ENCODE measurements at places on chromosomes 5 and 9. TPM values are rescaled to one million over a fixed set of nuclear protein-coding genes. Genes with fewer than 3 reads are reported as not detected.

DNA sequence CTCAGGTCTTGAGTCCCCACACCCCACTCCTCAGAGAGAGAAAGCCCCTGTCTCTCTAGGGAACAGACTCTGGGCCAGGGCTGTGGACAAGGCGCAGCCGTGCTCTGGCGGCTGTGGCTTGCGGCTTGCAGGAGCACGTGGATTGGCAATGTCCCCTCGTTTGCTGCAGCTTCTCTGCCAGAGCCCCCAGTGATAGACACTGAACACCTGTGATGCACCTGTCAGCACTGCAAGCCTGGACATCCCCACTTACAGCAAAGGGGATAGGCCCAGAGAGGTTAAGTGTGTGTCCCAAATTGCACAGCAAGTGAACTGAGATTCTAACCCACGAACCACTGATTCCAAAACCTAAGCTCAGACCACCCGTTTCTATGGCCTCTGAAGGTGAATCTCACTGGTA is 7.0 kb downstream of the GFI1B start:
- DNase-seq = no peak

GRCh38 chr9:98795970-98796363 is 388 bp downstream of the ANKS6 start:
- no peak for DNase-seq

DNA sequence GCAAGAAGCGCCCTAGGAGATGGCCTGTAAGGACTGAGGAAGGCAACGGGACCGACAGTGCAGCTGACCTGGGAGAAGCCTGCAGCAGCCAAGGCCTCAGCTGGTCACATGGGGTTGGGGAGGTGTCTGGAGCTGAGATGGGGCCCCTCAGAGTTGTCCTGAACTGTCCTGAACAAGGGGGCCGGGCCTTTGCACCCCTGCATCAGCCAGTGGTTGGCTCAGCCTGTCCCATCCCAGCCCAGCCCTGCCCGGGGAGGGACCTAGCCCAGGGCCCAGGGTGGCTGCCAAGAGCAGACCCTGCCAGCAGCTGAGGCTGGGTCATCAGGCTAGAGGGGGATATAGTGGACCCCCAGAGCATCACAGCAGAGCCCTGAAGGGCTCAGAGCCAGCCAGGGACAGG is 122.8 kb upstream of the PPP1R26 start:
- no peak for DNase-seq

The EIF4EBP3 gene
- polyA plus RNA-seq = 5.2 TPM

DNA sequence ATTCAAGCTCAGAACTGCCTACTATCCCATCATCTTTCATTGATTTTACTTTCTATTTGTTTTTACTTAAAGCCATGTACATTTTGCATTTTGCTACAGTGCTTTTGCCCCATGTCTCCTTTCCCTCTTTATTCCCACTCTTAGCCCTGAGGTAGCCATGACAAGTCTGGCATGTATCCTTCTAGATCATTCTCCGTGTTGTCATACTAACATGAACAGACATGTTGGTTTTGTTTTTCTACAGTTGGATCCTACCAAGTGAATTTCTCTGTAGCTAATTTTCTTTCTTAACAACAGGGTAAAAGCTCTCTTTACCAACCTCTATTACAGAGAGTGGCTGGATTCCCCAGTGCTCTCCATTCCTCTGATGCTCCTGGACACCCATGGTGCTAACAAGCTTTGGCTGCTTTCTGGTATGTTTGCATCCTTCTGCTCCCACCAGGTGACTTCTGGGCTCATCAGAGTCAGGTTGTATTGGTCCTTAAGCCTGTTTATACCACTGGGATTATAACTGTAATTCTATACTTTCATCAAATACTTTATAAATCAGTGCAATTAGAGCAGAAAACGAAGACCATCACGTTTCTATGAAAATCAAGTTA is 38.8 kb upstream of the BOD1 start:
- DNase-seq = no peak

- DNase-seq = no peak
These were observed 48.4 kb upstream of the FAM240B start for GRCh38 chr9:38768351-38768761.

- DNase-seq = no peak
These were observed 165.0 kb downstream of the TENT4A start for GRCh38 chr5:6877986-6878828.

- DNase-seq = no peak
These were observed 28.0 kb downstream of the PRUNE2 start for GRCh38 chr9:76877961-76878360.

DNA sequence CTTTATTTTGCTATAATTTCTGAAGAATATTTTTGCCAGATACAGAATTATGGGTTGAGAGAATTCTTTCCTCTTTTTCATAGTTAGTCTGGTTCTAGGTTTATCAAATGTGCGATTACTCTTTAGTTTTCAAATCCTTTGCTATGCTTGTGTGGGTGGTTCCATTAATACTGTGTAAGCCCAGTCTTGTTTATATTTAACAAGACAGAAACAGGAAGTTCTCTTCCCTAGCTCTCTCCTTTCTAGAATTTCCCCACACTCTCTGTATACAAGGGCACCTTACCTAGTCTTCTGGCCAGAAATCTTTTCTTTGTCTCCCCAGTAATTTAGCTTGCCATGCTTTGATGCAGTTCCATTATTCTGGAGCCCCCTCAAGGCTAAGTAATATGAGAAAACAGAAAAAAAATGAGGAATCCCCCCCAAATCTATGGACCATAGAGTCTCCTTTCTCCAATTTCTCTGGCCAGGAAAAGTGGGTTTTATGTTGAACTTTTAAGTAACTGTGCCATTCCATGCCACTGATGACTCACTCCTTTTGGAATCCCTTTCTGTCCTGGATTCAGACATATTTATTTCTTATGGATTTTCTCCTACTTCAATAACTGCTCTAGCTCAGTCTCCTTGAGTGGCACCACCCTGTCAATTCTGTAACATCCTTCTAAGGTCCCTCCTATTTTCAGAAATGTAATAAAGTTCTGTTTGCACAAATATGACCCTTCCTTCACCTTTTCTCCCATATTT is 1714.1 kb downstream of the EFNA5 start:
- no peak for DNase-seq

DNA sequence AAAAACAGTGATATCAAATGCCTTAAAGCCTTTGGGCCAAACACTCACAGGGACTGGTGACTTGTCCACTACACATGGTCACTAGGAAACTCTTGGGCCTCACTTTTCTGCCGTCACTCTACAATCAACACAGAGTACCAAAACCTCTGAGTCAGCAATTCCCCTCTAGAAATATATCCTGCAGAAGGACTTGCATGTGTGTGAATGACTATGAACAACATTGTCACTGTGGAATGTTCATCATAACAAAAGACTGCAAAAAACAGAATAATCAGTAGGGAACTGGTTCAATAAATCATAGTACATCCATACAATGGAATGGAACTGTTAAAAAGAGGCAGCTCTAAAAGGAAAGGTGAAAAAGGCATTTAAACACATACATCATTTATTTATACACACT is 44.1 kb upstream of the SMU1 start:
- DNase-seq = no peak

GRCh38 chr5:116864157-116864837 is 289.7 kb upstream of the SEMA6A start:
- DNase-seq = no peak

DNA sequence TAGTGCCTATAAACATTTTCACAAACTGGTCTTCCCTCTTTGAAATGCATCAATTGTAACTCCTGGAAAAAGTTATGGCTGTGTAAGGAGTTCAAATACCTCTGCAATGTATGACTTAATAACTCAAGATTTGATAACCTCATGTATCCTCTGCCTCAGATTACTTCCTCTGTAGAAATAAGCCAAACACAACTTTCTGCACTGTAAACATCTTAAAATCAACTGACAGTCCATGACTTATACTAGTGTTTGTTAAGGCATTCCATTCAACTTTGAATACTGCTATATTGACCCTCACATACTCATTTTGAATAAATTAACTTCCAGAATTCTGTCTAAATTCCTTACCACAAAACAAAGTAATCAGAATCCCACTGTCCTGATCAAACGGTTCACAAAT is 256.2 kb upstream of the POU5F2 start:
- DNase-seq = no peak

DNA sequence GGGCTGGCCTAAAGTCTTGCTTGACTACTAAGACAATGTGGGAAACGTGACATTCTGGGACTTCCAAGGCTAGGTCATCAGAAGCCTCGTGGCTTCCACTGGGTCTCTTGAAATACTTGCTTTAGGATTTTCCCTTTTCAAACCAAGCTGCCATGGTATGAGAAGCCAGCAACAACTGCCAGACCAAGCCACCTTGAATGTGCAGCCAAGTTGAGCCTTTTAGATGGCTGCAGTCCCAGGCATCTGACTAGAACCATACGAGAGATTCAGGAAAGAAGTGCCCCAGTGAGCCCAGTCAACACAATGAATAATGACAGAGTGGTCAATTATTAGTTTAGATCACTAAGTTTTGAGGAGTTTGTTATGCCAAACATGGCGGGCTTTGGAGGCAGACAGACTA is 143.3 kb downstream of the SLF1 start:
- no peak for DNase-seq

DNA sequence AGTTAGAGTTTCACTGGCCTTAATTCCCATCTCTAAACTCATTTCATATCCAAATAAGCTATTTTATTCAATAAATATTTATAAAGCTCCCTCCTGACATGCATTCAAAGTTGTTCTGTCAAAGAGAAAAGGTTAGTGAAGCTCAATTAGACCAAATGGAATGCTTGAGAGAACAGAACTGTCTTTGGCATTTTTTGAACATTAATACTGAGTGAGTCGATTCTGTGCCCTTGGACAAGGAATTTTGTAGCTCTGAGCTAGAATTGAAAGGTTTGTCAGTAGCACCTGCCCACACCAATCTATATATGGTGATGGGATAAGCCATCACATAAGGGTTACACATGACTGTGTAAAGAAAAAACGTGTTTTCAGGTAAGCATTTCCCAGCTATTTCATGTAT is 631.2 kb upstream of the CCNG1 start:
- DNase-seq = no peak

The CTNND2 gene
- not detected for polyA plus RNA-seq

The ESM1 gene
- 0.07 TPM for polyA plus RNA-seq

- DNase-seq = no peak
These were observed 329.9 kb upstream of the ITGA1 start for GRCh38 chr5:52457810-52458209.

The SCGB3A1 gene
- not detected for polyA plus RNA-seq

The ITGA2 gene
- polyA plus RNA-seq = 75.4 TPM

DNA sequence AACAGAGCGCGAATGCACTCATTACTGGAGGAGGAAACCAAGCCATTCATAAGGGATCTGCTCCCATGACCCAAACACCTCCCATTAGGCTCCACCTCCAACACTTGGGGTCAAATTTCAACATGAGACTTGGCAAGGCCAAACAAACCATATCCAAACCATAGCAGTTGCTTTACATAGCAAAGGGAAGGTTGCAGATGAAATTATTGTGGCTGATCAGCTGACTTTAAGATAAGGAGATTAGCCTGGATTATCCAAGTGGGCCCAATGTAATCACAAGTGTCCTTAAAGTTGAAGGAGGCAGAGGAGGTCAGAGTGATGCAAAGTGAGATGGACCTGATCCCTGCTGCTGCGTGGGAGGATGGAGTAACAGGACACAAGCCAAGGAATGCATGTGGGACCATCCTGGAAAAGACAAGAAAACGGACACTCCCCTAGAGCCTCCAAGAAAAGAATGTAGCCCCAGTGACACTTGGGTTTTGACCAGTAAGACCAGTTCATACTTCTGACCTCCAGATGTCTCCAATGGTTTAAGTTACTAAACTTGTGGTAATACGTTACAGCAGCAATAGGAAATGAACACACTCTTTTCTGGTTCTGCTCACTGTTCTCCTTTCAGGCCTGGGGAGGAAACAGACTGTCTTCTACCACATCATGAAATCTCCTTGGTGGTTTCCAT is 167.3 kb downstream of the GNAQ start:
- DNase-seq = no peak

- peak; percentile 49 for DNase-seq
These were observed 339.4 kb downstream of the PRELID2 start for GRCh38 chr5:145495741-145496140.

GRCh38 chr5:43514025-43514424 is 923 bp downstream of the C5orf34 start:
- DNase-seq = no peak

- no peak for DNase-seq
These were observed 318.6 kb downstream of the CDH9 start for GRCh38 chr5:26719803-26720202.

DNA sequence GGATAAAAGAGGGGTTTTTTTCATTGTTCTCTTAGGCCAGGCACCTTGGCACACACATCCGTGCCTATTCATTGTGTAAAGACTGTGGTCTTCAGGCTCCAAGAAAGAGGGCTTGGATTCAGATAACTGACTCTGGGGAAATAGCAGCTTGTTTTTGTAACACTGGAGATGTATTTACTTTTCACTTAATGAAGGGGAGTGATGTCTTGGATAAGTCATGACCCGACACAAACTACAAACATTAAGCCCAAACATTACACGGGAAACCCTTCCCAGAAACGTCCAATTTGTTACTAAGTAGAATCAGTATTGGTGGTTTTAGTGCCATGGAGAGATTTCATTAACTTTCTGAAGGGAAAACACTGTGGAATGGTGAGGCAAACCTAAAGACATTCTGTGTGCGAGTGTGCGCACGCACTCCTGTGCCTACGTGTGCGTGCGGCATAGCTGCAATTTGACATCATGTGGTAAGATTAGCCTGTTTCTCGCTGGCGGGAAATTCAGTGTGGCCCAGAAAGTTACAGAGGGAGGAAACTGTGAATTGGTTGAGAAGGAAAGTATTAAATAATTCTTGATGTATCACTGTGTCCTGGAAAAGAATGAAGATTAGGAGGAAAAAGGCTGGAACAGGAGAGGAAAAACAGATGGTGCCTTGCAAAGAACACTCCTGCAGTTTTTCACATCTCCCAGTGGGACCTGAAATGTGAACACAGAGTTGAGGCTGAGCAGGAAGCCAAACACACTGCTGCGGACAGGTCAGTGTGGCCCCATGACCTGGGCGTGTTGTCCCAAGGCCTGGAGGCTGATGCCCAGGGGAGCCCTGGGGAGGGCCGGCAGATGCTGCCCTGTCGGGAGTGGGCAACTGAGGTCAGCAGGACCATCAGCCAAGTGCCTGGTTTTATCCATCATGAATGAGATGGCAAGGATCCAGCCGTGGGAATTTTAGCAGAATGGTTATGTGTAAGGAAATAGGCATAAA is 108.5 kb downstream of the GAS1 start:
- DNase-seq = no peak
